ENCODE measurements at places on chromosomes 13 and 19. TPM values are rescaled to one million over a fixed set of nuclear protein-coding genes. Genes with fewer than 3 reads are reported as not detected.

- no peak for DNase-seq
These were observed 8.8 kb upstream of the ZNF541 start for GRCh38 chr19:47581605-47582319.

DNA sequence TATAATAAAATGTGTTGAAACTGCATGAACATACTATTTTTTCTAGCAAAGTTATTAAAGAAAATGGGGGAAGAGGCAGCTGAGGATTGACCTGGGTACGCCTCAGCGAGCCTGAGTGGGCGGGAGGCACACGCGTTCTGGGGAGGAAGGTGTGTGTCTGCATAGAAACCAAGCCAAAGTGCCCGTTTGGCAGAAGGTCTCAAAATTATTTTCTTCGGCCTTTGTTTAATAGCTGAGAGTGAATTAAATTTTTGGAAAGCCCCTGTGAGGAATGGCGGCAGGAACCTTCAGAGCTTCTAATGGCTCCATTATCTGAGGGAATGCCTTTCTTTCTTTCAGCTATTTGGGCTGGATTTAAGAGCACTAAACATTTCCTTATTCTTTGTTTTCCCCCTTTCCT, 5.2 kb downstream of the ZIC2 start:
- DNase-seq = no peak

LRFN3 gene
- 10.5 TPM for total RNA-seq

DNA sequence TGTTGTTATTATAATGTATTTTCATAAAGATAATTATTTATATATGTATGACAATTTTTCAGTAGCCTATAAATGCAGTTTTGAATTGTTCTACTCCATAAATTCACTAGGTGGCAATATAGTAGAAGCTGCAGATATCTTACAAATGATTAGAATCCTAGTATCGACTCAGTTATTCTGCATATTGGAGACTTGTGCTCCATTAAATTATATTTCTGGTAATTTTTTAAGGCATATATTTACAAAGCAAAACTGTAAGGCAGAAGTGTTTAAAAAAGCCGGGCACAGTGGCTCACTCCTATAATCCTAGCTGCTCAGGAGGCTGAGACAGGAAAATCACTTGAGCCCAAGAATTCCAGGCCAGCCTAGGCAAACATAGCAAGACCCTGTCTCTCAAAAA, 58.7 kb downstream of the DPY19L3 start:
- DNase-seq = no peak

DNA sequence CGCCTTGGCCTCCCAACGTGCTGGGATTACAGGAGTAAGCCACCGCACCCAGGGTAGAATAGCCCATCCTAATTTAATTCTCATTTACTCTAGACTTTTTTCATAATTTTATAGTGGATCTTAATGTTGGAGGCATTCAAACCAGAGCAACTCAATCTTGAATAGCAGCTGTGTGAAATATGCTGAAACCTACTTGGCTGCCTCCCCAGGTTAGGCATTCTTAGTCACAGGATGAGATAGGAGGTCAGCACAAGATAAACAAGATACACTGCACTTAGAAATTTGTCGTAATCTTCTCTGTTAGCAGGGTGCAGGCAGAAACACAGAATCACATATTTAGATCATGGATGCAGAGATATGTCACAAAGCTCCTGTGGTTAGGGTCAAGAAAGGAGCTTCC, 2.7 kb upstream of the ZNF43 start:
- DNase-seq = no peak

CAPN12 gene
- total RNA-seq = 14.9 TPM

GRCh38 chr13:97107815-97108529, 113.7 kb upstream of the OXGR1 start:
- DNase-seq = no peak

All from mucosa of descending colon (tissue), 3 donors.